Foreskin fibroblast (primary cell): ENCODE measurements at places on chromosomes 7 and 10.

GRCh38 chr7:77415476-77415822 lies 700 bp downstream of the GSAP start:
- peak; percentile 35 for DNase-seq

DNA sequence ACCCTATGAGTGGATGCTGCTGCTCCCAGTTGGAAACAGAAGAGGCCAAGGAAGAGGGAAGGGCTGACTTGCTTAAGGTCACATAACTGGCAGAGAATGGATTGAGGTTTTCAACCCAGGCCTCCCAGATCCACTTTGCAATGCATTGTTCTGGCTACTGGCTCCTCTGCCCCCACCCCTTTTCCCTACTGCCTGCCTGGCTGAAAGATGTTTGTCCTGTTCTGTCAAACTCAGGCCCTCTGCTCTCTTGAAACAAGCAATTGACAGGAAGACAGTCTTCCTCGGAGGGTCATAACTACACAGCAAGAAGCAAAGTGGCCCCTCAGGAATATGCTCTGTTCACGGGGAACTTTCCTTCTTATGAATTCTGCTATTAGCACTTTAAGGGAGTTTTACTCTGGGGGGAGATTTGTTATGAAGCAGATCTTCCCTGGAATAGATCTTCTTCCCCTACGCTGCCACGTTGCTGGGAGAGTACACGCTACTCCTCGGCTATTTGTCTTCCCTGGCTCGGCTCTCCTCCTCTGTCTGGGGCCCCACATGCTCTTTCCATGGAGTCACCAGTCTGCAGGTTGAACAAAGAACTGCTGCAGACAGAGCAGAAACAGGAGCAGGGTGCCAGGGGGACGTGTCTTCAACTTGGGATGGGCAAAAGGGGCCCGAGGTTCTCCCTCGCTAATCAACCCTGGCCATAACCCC lies 436.1 kb downstream of the TYW1 start:
- DNase-seq: no peak

DNA sequence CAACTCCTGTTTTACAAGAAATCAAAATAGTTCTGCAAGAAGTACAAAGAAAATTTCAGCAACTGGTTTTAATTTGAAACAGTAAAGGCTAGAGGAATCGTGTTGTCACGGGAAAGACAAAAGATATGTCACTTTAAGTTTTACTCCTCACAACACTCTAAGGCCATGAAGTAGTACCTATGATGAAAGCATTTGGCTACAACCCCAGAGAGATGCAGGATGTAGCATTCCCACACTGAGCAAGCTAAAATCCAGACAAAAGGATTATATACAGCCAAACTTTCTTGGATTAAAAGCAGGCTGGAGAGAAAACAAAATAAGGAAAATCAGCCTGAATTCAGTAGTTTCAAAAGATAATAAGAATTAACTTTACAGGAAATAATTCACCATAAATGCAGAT lies 245.5 kb upstream of the STEAP1 start:
- no peak for DNase-seq

DNA sequence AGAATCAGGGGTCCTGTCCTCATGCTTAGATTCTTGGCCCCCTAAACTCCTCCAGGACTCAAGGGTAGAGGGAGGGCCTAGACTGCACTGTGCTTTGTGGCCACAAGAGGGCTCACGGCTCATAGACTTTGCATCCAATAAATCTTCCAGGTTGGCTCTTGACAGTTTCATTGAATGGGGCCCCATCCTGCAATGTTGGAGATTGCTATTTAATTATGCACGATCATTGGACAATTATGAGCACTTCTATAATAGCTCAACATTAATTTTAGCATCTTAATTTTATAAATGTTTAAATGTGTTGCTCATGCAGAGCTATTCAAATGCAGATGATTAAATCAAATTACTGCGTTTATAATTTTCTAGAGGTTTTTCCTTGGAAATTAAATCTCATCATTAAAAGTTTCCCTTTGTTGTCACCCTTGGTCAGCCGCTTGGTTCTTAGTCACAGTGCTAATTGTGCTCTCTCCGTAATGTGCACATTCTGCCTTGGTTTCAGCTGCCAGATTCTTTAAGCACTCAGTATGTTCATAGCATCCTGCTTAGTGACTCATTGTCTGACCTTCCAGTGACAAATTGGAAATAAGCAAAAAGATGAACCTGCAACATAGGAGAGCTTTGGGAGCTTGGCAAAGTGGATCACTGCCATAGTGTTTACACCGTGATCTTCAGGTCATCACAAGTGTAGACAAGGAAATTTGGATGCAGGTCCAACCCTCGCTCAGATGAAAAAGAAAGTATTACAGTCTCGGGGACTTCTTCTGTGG lies 33.4 kb upstream of the PLPP4 start:
- DNase-seq: peak; percentile 21

DNA sequence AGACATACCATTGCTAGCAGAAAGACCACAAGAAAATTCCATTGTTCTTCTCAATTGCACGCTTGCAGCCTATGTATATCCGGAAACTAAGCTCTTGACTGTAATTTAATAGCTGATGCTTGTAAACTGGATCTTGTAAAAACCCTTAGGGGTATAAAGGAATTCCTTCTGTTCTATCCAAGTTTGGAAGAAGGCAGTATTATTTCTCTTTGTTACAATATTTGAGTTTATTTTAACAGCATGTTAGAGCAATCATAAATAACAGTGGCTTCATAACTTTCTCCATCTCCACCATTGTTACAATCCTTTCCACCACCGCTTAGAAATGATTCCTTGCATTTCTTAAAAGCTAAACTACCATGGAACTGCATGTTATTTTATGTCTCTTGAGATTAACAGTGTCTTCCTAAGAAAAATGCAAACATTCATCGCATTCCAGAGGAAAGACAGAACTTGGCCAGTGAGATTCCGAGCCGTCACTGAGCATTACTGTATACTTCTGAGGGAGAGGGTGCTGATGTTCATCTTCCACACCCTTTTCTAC lies 92.5 kb downstream of the TRIL start:
- DNase-seq: peak; percentile 49

GRCh38 chr10:19874791-19875190 lies 58.6 kb downstream of the PLXDC2 start:
- no peak for DNase-seq
